Kidney (tissue), 22 donors: ENCODE measurements at places on chromosomes 2 and 18. TPM values are rescaled to one million over a fixed set of nuclear protein-coding genes. Genes with fewer than 3 reads are reported as not detected.

Gene CYP27C1
- total RNA-seq: 0.35 TPM

DNA sequence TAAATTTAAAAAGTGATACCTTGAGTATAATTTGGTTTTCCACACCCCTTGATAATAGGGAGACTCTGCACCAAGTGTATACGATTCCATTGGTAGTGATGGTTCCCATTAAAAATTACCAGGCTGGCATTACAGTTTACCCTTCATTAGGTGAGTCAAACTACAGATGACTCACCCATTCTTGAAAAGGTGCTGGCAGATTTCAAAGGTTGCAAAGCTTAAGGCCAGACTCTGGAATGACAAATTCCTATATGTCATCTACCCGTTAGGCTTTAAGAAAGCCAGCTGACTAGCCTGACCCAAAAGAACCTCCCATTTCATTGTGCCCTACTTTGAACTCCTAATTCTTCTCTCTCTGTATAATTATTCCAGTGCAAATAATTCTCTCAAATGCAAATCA lies 124.4 kb downstream of the LRRTM4 start:
- no peaks in the 10 kb centered on the region for H3K36me3 ChIP-seq
- no peaks in the 10 kb centered on the region for H3K27me3 ChIP-seq
- DNase-seq: no peak
- no peak overlapping the region for H3K27ac ChIP-seq
- no peaks in the 10 kb centered on the region for H3K4me1 ChIP-seq

- no peak for DNase-seq
- H3K4me3 ChIP-seq: no peak overlapping the region
- H3K27ac ChIP-seq: no peak overlapping the region
- H3K27me3 ChIP-seq: no peaks in the 10 kb centered on the region
Observed at GRCh38 chr2:128289439-128289838, 29.2 kb downstream of the HS6ST1 start.

DNA sequence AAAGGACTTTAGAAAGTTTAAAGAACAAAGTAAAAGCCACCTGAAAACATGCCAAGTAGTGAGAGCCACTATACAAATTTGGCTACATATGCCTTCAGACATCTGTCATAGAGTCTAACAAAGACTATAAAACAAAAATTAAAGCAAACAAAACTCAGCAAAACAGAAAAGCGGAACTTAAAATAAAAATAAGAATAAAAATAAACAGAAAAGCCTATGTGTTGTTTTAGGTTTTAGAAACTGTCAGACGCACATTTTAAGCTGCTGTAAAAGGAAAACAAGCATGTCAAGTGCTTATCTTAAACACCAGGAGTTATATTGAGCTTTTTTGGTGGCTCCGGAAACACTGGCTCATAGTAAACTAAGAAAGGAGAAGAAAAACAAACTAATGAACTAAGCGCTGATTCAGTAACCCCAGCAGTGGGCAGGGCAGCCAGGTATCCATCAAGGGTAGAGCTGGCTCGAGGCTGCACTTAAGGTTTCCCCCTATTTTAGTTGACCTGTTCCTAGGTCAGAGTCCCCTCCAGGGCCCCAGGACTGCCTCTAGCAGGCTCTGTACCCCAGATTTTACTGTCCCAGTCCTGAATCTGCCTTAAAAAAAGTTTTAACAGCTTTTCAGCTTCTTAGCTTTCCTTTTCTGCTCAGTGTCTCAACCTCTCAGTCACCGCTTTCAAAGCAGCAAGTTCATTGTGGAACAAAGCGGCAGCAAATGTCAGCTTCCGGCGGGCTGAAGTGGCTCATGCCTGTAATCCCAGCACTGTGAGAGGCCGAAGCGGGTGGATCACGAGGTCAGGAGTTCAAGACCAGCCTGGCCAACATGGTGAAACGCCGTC lies 15.4 kb upstream of the RMC1 start:
- no peaks in the 10 kb centered on the region for H3K36me3 ChIP-seq
- DNase-seq: no peak
- H3K4me1 ChIP-seq: no peaks in the 10 kb centered on the region
- no peak overlapping the region for H3K27ac ChIP-seq
- no peaks in the 10 kb centered on the region for H3K27me3 ChIP-seq

DNA sequence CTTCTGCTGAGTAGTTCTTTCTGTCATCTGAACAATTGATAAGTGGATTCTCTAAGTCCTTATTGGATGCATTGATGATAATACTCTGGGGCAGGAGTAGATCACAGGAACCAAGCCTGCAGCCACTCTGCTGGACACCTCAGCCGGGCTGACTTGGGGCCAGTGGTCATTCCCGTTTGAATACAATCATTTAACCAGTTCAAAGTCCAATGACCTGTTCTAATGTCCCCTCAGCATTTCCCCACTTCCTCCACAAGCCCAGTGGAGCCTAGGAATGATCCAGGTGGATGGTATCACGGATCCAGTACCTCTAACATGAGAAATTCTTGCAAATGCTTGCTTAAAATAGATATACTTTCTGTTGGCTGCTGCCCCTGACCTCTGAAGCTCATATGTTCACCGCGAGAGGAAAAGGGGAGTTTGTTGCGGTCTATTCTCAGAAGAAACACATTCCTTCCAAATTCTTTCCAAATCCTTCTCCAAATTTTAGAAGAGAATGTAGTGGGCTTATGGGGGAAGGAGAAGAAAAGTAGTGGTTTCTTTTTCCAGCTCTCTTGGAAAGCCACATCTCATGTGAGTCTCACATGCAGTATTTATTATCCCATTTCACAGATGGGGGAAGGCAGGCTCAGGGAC lies 170.9 kb downstream of the INHBB start:
- H3K4me1 ChIP-seq: no peaks in the 10 kb centered on the region
- H3K36me3 ChIP-seq: no peaks in the 10 kb centered on the region
- H3K27ac ChIP-seq: no peak overlapping the region
- no peaks in the 10 kb centered on the region for H3K27me3 ChIP-seq
- DNase-seq: no peak

GRCh38 chr2:104286841-104287240 lies 567.1 kb upstream of the POU3F3 start:
- no peaks in the 10 kb centered on the region for H3K4me1 ChIP-seq
- H3K36me3 ChIP-seq: no peaks in the 10 kb centered on the region
- no peak for DNase-seq
- H3K27me3 ChIP-seq: no peaks in the 10 kb centered on the region
- no peak overlapping the region for H3K27ac ChIP-seq

DNA sequence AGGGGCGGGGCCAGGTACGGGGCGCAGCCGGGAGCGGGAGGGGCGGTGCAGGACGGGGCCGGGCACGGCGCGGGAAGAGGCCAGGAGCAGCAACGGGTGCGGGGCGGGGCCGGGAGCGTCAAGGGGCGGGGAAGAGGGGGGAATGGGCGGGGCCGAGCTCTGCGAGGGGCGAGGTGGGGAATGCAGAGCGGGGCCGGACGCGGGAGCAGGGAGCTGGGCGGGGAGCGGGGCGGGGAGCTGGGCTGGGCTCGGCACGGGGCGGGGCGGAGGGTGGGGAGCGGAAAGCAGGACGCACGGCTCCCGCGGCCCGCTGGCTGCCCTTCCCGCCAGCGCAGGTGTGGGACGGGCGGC lies at the start of gene IMPA2:
Gene IMPA2, plus strand, starts transcription at position 316 of the 351 bp plus-strand sequence. CDS start 163 bp downstream, outside the sequence.
- H3K27me3 ChIP-seq: no peaks in the 10 kb centered on the region
- peaks cover 16% of the 10 kb centered on the region for H3K4me1 ChIP-seq
- no peak for DNase-seq
